ENCODE measurements at places on chromosomes 7 and 10.

DNA sequence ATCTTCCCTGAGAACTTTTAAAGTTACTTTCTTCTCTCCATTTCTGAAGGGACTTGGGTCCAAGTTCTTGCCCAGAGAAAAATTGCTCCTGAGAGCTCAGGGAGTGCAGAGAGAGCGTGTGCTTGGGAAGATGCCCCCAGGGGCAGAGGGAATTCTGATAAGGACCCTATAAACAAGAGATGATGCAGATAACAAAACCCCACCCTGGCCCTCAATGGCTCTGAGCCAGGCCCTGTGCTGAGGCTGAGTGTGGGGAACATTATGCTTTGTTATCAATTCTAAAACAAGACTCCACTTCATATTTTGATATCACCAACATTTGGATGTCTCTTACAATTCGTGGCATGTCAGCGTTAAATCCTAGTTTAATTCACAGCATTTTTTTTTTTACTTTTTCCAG is 34.4 kb upstream of the HABP2 start:
- no peak for DNase-seq

GRCh38 chr10:88522715-88523114 is 60.4 kb downstream of the RNLS start:
- DNase-seq: no peak

- DNase-seq: no peak
Observed at GRCh38 chr10:48599830-48600134, 5.1 kb downstream of the ARHGAP22 start.

- no peak for DNase-seq
Observed at GRCh38 chr10:13453896-13454295, 74.9 kb downstream of the BEND7 start.

- no peak for DNase-seq
Observed at GRCh38 chr7:2354939-2355704, 495 bp downstream of the EIF3B start.

GRCh38 chr10:100670828-100671479 is 74.4 kb upstream of the PAX2 start:
- DNase-seq: peak; percentile 54

- no peak for DNase-seq
Observed at GRCh38 chr10:58932126-58932525, 244.3 kb upstream of the PHYHIPL start.

Measured in activated CD4-positive, CD25-positive, alpha-beta regulatory T cell (primary cell).